Omental fat pad (tissue), 4 donors: ENCODE measurements at places on chromosomes 11 and 22. TPM values are rescaled to one million over a fixed set of nuclear protein-coding genes. Genes with fewer than 3 reads are reported as not detected.

The ARL14EP gene
- total RNA-seq, result 22.7 TPM

The DNAJB13 gene
- not detected for total RNA-seq

DNA sequence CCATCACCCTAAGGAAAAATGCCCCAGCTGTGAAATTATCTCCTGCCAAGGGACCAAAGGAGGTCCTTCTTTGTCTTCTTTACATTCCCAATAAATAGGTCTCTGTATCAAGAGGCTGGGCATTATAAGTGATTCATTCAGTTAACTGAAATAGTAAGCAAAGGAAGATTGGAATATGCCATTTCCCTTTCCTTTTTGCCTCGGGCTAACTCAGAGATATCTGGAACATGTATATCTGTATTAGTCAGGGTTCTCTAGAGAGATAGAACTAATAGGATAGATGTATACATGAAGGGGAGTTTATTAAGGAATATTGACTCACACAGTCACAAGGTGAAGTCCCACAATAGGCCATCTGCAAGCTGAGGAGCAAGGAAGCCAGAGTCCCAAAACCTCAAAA lies 15.3 kb upstream of the CWF19L2 start:
- DNase-seq, result no peak

DNA sequence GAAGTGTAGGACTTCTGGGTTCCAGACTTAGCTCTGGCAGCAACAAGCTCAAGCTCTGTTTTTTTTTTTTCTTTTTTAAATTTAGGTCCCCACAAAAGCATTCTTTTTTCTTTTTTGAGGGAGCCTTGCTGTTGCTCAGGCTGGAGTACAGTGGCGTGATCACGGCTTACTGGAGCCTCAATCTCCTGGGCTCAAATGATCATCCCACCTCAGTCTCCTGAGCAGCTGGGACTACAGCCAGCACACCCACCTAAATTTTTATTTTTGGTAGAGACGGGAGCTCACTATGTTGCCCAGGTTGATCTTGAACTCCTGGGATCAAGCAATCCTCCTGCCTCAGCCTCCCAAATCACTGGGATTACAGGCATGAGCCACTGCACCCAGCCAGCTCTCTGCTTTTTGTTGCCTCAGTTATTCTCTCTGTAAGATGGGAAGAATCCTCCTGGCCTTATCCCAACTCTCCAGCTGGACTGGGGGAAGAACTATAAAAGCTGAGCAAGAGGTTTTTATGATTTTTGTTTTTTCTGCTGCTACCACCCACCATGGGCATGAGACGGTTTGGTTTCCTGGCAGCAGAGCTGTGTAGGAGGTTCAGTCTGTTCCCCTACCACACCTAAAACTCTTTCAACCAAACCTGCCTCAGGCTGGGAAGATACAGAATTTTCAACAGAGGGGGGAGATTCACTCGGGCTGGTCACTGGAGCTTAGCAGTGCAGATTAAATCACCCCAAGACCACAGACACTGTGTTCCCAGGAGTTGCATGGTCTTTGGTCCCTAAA lies 11.6 kb upstream of the MTFP1 start:
- DNase-seq, result no peak

The RBMXL2 gene
- total RNA-seq, result not detected

DNA sequence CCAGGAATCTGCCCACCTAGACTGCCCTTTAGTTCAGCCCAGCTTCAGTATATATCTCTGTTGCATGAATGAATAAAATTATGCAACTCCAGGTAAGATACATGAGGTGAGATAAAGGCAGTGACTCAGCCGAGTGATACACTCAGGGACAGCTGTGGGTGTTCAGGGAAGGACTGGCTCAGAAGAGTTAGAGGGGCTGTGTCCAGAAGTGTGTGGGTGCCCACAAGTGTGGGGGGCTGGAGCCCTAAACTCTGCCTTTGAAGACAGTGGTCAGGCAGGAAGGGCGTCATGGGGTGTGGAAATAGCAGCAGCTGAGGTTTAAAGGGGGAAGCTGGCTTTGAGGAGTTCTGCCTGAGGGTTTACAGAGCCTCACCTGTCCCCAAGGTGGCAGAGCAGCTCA lies 8.3 kb downstream of the FTH1 start:
- DNase-seq, result no peak

The TMEM191B gene
- total RNA-seq, result not detected

The SCUBE2 gene
- total RNA-seq, result 28.1 TPM

DNA sequence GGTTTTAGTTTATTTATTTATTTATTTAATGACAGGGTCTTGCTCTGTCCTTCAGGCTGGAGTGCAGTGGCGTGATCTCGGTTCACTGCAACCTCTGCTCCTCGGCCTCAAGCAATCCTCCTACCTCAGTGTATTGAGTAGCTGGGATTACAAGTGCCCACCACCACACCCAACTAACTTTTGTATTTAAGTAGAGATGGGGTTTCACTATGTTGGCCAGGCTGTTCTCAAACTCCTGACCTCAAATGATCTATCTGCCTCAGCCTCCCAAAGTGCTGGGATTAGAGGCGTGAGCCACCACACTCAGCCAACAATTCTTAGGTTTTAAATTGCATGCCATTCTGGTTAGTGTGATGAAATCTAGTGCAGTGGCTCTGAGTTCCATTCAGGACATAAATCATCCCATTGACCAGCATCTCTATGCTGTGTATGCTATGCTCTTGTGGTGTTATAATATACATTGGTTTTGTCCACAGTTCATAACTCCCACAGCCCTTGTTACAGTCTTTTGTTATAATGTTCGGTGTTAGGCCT lies 28.5 kb downstream of the ZNF280B start:
- no peak for DNase-seq

- DNase-seq, result no peak
These were observed at the start of gene TRPC6 for GRCh38 chr11:101583251-101584128. Gene TRPC6 (minus strand): TSS chr11:101584007. CDS start chr11:101583503, 504 bp downstream.

DNA sequence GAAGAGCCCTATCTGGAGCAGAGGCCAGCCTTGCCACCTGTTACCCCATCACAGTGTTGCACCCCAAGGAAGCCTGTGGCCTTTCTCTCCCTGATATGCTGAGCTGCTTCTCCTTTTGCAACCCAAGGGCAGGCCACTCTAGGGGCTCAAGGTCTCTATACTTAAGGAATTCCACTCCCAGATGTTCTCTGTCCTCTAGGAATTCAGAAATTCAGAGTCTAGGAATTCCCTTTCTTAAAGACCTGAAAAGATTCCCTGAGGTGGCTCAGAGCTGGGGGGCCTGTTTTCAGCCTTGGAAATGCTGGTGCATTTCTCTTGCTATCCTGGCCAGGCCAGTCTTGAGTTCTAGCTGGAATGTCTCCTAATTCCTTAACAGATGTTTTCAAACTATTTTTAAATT lies 68.0 kb upstream of the OLFML1 start:
- DNase-seq, result no peak

GRCh38 chr22:23901600-23901999 lies 7.4 kb downstream of the MIF start:
- no peak for DNase-seq

The ZNF214 gene
- not detected for total RNA-seq

DNA sequence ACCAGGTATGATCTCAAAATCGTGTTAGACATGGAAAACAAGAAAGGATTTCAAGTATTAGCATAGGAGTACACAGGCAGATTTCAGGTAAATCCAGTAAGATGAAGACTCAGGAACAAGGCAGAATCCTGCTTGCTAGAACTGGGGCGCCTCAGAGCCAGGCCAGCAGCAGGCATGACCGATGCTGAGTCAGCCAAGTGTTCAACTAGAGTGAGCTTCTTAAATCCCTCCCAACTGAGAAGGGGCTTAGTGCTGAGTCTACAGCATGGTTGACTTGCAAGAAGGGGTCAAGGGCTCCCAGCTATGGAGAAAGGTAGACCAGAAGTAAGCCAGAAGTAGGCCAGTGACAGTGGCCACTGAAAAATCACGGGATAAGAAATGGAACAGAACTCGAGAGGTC lies 12.4 kb downstream of the GRAP2 start:
- no peak for DNase-seq

The SCGB1D2 gene
- total RNA-seq, result not detected

The KBTBD3 gene
- 3.9 TPM for total RNA-seq

DNA sequence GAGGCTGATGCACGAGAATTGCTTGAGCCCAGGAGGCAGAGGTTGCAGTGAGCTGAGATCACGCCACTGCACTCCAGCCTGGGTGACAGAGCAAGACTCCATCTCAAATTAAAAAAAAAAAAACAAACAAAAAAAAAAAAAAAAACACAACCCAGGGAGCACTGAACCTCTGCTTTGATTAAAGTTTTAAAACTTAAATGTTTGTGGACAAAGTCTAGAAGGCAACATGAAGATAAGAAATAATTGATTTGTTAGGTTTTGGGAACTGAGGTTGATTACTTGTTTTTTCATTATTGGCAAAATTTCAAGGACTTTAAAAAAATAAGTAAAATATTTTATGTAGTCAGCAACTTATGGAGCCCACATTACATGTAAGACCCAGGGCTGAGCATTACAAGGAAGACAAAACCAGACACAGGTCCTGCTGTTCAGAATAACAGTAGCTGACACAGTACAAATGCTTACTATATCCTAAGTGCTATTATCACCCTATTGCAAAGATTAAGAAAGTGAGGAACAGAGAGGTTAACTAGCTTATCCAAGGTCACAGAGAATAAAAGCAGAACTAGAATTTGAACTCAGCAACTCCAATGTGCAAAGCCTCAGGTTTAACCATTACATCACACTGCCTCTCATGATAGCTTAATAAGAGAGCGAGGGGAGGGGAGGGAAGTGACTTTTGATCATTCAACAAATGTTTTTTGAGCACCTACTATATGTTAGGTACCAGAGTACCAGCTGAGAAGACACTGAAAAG lies 2.3 kb upstream of the CRY2 start:
- no peak for DNase-seq

DNA sequence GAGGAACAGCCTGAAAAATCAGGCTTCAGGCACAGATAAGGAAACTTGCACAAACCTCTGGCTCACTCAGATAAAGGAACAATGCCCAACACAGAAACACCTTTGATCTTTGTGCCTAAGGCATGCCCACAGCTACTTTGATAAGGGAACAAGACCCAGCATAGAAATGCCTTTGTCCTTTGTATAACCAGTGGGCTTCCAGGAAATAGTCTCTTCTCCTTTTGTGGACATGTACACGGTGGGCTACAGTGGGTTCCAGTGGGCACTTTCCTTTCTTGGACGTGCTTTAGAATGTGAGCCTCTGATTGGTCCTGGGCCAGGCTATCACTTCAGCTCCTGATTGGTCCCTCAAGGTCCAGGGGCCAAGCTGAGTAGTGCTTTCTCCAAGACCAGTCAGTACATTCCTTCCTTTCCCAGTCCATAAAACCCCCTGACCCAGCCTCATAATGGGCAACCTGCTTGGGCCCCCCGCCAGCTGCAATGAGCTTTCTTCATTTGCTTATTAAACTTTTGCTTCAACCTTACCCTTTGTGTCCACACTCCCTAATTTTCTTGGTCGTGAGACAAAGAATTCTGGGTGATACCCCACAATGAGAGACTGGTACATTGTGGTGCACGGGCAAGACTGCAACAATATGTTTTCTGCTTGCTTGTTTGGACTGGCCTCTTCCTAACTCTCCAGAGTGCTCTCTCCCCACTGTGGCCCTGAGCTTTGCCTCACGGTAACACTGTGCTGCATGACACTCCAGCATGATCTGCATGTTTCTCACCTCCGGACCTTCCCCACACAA lies 1.7 kb upstream of the CABIN1 start:
- no peak for DNase-seq

- no peak for DNase-seq
These were observed 51.7 kb downstream of the FLI1 start for GRCh38 chr11:128745311-128746136.

- DNase-seq, result no peak
These were observed 5.5 kb downstream of the CCDC188 start for GRCh38 chr22:20145206-20145831.

The SLC35F2 gene
- total RNA-seq, result 8.8 TPM

DNA sequence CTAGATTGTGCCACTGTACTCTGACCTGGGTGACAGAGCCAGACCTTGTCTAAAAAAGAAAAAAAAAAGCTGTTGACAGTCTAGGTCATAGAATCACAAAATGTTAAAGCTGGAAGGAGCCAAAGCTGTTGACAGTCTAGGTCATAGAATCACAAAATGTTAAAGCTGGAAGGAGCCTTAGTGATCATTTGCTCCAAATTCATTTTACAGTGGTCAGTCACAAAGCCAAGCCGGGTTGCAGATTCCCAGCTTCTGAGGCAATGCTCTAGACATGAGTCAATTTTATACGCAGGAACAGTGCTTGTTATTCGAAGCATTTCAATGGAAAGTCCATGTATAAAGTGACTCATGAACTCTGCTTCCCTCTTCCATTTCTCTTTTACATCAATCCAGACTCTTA lies 47.4 kb downstream of the SYT13 start:
- no peak for DNase-seq

DNA sequence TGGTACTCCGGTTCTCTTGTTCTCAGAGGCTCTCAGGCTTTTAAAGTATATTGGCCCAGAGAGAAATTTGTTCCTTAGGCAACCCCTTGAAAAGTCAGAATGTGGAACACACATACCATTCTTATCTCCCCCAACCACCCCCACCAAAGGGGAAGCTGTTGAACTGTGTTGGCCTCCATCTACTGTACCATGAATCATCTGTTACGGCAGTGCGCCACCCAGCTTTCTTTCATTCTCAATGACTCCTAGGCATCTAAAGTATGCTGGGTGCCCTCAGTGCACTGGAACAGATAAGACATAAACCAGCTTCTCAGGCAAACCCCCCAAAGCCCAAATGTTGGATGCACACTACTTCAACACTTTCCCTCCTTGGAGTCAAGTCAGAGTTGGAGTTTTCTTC lies 696.2 kb upstream of the TENM4 start:
- no peak for DNase-seq

DNA sequence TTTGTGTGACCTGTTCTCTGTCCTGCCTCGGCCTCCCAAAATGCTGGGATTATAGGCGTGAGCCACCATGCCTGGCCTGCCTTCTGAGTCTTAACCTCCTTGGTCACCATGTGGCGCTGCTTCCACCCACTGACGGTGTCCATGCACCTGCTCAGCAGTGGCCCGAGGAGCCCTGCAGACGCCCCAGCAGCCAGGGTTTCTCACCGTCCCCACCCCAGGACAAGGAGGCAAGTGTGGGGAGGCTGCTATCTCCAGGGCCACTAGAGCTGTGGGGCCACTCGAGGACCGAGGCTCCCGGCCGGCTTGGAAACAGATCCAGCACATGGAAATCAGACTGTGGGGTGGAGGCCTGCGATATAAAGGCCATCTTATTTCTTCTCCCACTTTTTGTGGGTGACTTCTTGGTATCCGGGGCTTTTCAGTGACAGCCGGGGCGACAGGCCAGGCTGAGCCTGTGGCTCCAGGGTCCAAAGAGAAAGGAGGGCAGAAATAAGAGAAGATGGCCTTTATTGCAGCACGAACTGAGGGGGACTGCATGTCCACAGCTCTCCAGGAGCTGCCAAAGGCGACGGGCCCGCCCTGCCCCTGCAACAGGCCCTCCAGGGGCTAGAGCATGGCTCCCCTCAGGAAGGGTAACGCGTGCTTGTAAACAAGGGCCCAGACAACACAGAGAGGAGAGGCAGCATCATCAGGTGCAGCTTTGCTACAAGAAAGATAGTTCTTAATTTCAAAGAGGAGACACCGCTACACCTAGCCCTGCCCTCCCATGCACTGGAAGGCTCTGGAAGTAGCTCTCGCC lies 15.0 kb downstream of the TSPO start:
- no peak for DNase-seq

- DNase-seq, result no peak
These were observed 410.3 kb downstream of the MN1 start for GRCh38 chr22:27391092-27391770.
